Neural crest cell (in vitro differentiated cells): ENCODE measurements at places on chromosomes 7 and 10.

- DNase-seq: no peak
Measured at GRCh38 chr7:87635921-87636320, 7.7 kb downstream of the RUNDC3B start.

- DNase-seq: no peak
Measured at GRCh38 chr10:78319841-78320240, 286.2 kb downstream of the RPS24 start.

GRCh38 chr10:117534321-117535297, 7.9 kb upstream of the EMX2 start:
- no peak for DNase-seq

DNA sequence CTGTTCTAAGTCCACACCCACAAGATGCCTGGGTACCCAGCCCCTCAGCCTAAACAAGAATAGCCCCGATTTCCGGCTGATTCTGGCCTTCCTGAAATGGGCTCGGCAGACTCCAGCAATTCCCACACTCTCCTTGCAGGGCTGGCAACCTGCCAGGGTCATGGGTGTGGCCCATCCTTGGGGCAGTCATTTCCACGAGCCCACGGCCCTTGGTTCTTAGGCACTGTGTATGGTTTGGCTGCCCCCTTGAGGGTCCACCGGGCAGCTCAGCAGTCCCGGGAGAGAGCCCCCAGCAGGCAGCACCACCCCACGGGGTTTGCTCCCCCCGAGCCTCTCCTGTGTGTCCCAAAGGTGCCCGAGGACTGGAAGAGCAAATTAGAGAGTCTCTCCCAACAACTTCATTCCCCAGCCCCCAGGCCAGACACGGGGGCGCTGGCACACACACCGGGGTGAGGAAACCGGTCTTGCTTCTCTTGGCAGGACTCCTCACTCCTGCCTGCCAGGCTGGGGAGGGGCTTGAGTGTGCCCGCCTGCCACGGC, 142.2 kb downstream of the EMX2 start:
- no peak for DNase-seq

DNA sequence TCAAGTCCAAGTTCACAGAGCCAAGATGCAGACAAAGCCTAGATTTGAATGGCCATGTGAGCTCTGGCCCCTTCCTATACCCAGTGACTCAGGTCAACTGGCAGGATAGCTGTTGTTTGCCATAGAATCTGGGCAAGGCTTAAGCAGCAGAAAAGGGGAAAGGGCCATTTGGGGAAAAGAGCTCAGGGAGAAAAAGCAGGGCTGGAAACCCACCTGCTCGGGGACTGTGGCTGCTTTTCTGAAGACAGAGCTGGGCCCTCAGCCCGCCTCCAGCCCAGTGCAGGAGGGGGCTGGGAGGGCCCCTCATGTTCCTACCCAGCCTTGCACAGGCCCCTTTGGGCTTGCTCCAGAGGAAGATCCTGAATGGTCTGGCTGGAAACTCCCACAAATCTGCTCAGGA, 32.6 kb upstream of the HABP2 start:
- DNase-seq: no peak

GRCh38 chr10:3791974-3792633, 7.1 kb upstream of the KLF6 start:
- DNase-seq: no peak

GRCh38 chr7:131159961-131160361, 167.7 kb upstream of the MKLN1 start:
- no peak for DNase-seq

DNA sequence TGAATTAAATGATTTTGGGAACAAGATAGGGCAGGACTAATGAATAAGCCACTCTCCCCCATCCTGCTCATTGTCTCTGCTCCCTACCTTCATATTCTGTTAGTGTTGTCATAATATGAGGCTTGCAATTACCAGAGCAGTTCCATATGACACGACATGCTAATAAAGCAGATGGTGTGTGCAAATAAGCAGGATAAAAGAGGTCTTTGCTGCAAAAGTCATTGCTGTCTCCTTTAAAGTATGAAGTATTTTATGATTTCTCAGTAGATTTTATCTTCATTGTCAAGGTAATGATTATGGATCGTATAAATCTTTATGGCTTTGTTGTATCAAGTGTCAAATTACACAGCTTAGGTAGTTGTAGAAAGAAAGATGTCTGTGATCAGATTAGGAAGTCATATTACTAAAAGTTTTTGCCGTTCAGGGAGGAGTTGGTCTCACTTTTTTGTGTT, 114.8 kb downstream of the SDK1 start:
- no peak for DNase-seq

DNA sequence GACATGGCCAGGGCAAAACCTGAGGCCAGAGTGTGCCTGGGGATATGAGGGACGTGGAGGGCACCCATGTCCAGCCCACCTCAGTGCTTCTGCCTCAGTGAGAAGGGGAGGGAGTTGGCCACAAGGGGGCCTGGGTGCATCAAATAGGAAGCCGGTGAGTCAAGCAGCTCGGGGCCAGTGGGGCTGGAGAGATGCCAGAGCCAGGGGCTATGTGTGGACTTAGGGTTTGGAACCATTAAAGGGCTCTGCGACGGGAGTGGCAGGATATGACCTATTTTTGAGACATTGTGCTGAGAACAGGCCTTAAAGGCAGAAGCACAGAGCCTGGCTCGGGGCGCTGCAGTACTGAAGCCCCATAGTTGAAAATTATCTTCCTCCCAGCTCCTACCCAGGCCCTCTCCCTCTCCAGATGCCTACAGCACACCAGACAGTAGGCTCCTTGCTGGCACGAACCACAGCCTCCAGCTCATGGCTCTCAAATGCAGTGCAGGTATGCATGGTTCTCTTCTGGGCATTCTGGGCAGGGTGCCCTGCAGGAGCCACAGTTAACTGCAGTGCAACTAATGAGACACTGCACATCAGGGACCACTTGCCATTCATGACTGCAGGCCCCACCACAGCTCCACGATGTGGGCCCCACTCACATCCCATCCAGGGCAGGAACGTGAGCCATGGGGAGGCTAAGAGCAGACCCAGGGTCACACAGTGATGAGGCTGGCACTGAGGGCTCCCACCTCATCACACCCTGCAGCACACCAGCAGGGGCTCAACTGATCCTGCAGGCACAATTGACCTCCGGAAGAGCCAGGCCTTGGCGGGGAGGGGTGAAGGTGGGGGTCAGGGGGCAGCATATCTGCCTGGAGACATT, 7.2 kb upstream of the PGAM2 start:
- peak; percentile 61 for DNase-seq

GRCh38 chr10:103554488-103555324, 61.2 kb downstream of the NEURL1 start:
- peak; percentile 43 for DNase-seq

GRCh38 chr7:12158334-12159060, 52.6 kb upstream of the TMEM106B start:
- DNase-seq: no peak

- DNase-seq: no peak
Measured at GRCh38 chr10:62691336-62691735, 113.2 kb upstream of the ADO start.

DNA sequence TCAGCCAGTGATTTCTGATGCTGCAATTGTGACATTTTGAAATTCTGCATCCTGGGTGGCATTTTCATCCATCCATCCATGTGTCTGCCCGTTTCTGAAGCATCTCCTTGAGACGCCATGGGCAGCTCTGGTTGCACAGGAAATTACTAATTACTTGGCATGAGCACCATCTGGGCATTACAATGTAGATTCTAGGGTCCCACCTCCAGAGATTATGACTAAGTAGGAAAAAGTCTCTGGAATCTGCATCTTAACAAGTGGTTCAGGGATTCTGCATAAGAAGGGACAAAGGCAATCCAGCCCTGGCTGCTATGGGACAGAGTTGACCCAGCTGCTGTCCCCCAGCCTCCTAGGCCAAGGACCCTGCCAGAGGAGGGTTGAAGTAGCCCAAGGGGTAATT, 65.3 kb downstream of the CUZD1 start:
- DNase-seq: no peak

- DNase-seq: no peak
Measured at GRCh38 chr7:48806731-48807130, 117.6 kb upstream of the CDC14C start.

DNA sequence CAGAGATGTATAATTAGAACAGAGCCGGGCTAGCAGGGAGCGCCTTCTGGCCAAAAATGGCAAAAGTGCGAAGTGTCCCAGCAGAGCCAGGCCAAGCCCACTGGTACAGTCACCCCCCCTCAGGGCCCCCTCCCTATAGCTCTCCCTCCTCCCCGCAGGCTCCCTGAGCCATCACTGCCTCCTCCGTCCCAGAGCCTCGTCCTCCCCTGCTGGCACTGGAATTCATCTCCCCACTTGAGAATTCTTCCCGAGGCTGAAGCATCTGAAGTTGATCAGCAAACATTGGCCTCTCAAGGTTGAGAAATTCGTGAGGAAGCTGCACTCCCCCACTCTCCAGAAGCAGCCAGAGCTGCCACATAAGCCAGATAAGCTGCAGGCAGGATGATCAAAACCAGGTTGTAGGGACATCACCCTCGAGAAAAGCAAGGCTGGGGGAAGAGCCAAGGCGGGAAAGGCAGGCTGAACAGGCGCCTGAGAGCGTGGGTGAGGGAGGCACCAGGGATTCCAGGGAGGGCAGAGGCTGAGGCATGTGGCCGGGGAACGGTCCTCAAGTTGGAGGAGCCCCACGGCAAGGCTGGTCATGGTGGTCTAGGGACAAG, 23.4 kb downstream of the CAMK2G start:
- no peak for DNase-seq

DNA sequence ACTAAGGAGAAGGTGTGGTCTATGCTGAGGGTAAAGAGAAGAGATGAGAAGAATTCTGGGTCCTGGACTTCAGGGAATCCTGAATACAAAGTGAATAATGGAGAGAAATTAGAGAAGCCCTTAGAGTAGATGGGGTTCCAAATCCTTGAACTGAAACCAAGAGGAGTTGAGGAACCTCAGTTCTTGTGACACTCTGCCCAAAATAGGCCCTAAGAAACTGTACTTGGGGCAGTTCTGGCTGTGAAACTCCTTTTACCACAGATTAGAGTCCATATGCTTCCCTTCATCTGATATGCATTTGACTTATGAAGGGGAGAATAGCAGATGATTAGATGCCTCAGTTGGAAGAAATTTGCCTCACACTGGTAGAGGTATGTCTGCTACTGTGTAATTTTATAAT, 19.0 kb downstream of the TES start:
- DNase-seq: no peak

DNA sequence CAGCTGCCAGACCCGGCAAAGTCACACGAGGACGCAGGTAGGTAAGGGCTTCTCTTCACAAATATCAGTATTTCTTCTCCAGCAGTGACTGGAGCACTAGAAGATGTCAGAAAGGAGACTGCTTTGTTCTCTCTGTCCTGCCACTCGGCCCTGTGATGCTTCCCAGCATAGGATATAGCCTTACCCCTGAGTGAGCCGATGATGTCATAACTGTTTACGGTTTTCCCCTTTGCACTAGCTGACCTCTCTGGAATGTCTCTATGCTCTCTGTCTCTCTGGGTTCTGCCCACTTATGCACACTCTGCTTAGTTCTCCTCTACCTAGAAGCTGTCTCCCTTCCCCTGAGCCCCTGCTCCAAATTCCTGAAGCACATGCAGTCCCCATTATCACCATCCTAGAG, 167.5 kb upstream of the PODXL start:
- no peak for DNase-seq

GRCh38 chr10:133282846-133283390, 6.2 kb upstream of the ADAM8 start:
- no peak for DNase-seq

- DNase-seq: no peak
Measured at GRCh38 chr7:137287651-137288258, 55.8 kb downstream of the PTN start.

GRCh38 chr10:7161484-7162250, 249.2 kb downstream of the SFMBT2 start:
- DNase-seq: no peak

- DNase-seq: no peak
Measured at GRCh38 chr10:43355749-43356371, 15.6 kb upstream of the FXYD4 start.

GRCh38 chr10:5958077-5958476, 19.3 kb downstream of the IL15RA start:
- no peak for DNase-seq
